ENCODE measurements at places on chromosomes 1 and 21.

DNA sequence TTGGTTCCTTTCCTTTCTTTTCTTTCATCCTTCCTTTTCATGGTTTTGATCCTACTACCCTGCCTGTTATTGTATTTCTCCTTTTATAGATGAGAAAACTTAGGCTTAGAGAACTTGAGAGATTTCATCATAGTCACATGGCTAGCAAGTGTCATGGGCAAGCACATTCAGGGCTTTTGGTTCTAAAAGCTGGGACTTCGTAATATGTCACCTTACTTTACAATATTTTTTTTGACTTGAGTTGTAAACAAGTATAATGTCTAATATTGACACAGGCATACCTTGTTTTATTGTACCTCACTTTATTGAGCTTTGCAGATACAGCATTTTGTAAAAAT is 70.7 kb downstream of the MTR start:
- no peak for DNase-seq

- DNase-seq: no peak
Observed at GRCh38 chr1:110945626-110946025, 18.1 kb downstream of the LRIF1 start.

DNA sequence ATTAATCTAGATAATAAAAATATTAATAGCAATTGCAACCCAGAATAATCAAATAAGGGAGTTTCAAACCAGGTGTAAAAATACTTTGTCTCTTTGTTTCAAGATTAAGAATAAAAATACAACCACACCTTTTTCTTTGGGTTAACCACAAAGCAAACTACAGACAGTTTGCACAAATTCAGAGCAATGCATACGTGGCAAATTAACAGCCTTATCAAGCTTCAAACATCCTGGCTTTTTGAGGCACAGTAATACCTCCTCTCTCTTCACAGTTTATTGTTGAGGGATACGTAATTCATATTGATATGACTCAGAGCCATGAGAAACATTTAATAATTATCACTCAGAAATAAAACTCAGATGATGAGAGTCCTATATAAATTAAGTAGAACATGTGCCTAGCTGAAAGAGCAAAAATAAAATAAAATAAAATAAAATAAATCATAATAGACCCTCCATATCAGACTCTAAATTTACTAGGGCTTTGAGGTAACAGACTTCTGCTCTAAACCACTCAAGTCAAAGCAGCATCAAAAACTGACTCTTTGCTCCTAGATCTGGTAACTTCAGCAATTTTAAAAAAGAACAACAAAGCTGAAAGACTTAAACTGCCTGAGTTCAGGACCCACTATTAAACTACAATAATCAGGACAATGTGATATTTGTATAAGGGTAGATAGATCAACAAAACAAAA is 11.4 kb downstream of the EDEM3 start:
- DNase-seq: no peak

DNA sequence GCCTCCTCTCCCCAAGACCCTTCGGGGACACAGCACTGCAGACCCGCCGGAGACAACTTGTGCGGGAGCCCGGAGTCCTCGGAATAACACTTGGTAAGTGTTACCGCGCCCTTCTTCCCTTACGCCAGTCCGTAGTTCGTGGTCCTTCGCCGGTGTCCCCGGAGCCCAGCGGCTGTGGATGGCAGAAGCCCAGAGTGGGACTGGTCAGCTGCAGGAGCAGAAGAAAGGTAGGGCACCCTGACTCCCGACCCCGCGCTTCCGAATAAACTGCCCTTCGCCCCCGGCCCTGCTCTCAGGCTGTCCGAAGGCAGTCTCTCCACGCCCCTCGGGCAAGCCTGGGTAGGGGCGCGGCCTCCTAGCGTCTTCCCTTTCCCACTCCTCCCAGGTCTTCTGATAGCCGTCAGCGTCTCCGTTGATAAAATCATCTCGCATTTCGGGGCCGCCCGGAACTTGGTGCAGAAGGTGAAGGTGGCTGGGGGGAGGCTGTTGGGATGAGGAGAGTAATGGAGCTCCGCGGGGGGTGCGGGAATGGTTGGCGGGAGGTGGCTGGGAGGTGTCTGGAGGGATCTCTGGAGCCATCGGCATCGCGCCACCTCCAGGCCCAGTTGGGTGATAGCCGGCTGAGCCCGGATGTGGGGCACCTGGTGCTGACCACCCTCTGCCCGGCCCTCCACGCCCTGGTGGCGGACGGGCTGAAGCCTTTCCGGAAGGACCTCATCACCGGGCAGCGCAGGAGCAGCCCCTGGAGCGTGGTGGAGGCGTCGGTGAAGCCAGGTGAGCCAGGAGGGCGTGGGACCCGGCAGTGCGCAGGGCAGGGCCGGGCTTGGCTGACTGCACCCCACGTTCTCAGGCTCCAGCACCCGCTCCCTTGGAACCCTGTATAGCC is 4.3 kb downstream of the RUSC1 start:
- DNase-seq: peak; percentile 43

- DNase-seq: no peak
Observed at GRCh38 chr1:245754463-245754961, 599.7 kb downstream of the KIF26B start.

DNA sequence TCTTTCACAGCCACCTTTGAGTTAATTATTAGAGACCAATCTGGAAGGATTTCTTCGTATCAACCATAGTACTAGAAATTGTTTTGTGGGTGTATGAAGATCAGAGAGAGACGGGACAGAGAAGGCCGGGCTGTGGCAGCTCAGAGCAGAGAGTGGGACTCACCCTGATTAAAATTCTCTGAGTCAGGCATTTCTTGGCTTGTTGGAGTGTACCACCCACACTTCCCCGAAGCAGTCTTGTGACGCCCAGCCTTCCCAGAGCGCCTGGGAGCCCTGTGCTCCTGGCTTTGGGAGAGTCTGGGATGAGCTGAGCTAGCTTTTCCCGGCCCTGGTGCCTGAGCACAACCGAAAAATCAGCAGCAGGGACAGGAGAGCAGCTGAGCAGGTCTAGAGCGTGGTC is 19.4 kb downstream of the PLEKHM2 start:
- DNase-seq: no peak

- no peak for DNase-seq
Observed at GRCh38 chr1:90381598-90381997, 335.5 kb downstream of the BARHL2 start.

GRCh38 chr1:43255438-43256210 is 14.2 kb upstream of the TMEM125 start:
- no peak for DNase-seq

DNA sequence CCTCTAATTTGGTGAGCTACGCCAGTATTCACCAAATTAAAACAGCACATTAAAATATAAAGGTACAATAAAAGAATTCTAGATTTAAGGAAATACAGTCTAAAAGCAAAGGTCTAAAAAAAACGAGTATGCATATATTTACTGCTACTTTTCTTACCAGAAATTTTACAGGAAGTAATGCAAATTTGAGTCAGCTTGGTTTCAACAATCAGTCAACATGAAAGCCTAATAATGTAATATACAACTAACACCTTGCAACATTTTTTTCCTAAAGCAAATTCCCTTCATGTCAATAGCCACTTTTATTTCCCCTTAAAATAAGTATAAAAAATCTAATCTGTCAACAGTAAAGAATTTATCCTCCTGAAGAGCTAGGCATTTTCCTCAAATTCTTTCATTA is 11.9 kb downstream of the PTP4A2 start:
- no peak for DNase-seq

DNA sequence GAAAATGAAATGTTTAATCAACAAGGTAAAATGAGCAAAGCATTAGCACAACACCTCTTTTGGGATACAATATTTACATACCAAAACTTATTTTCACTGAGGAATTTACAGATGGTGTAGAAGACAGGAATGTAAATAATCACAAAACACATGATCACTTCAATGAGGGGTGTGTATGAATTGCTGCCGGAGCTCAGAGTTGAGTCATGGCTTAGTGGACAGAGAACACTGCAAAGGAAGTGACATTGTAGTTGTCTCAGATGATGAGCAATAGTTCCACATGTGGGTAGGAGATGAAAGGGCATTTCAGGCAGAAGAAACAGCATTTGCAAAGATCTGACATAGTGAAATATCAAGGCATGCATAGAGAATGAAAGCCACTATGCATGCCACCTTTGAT is 5.6 kb upstream of the KPRP start:
- DNase-seq: no peak

DNA sequence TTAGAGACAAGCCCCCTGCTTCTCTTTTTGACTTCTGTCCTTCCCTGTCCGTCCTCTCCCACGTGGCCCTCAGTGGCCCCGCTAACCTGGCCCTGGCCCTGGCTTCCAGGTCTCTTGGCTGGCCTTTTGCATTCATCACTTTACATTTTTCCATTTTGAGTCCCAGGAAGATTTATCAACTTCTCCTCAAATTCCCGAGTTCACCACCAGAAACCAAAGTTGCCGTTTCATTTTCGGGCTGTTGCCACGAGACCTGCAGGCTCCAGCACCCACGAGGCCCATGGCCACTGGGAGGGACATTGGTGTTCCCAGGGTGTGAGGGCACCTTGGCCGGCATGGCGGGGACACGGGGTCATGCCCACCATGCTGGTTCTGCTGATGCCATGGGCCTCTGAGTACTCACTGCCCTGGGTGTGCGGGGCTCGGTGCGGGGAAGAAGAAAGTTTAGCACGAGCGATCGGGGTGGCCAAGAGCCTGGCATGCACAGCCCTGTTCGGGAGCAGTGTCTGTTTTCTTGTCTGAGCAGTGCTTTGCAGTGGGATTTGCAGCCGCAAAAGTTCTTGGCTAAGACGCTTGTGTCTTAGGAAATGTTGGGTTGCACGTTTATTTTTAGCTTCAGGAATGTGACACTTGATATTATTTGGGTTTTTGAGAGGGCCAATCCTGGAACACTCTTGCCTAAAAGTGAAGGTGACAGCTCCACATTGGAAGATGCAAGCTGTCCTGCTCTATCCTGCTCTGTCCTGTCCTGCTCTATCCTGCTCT is 40.4 kb upstream of the ADARB1 start:
- DNase-seq: no peak

- DNase-seq: no peak
Observed at GRCh38 chr1:169235568-169235967, 129.1 kb downstream of the ATP1B1 start.

- DNase-seq: no peak
Observed at GRCh38 chr1:12040457-12041051, 21.3 kb downstream of the MIIP start.

Measured in DMS153 (cell line).